NCI-H446 (cell line): ENCODE measurements at places on chromosomes 5 and 9.

DNA sequence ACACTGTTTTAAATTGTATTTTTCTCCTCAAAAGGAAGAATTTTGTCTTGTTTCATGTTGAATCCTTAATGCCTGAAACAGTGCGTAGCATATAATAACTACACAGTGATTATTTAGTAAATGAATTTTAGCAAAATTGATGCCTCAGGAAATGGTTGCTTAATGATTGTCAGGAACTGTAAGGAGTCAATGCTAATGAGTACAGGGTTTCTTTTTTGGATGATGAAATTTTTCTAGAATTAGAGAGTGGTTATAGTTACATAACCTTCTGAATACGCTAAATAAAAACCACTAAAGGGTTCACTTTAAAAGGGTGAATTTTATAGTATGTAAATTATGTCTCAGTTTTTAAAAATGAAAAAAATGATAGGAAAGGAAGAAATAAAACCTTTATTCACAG is 14.9 kb downstream of the FAM151B start:
- no peak for DNase-seq

- no peak for DNase-seq
Observed at GRCh38 chr5:61177716-61178115, 15.4 kb upstream of the SMIM15 start.

GRCh38 chr5:100777680-100778300 is 125.3 kb downstream of the ST8SIA4 start:
- DNase-seq, result no peak

GRCh38 chr9:123201083-123201482 is 67.3 kb downstream of the STRBP start:
- no peak for DNase-seq

DNA sequence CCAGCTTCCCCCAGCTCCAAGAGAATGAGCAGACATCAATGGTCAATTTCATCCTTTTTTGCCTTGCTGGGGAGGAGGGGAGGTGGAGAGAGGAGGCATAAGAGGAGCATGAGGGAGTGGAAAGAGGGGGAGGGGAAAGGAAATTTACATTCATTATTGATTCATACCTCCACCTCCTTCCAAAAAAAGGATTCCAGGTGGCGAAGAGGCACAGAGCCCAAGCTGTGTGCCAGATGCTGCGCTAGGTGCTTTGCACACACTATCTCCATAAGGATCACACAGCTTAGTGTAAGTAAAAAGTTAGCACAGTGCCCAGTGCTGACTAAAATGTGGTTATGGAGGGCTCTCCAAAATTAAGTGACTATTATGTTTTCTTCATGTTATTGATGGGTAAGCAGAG is 11.0 kb downstream of the ASTN2 start:
- DNase-seq, result no peak

DNA sequence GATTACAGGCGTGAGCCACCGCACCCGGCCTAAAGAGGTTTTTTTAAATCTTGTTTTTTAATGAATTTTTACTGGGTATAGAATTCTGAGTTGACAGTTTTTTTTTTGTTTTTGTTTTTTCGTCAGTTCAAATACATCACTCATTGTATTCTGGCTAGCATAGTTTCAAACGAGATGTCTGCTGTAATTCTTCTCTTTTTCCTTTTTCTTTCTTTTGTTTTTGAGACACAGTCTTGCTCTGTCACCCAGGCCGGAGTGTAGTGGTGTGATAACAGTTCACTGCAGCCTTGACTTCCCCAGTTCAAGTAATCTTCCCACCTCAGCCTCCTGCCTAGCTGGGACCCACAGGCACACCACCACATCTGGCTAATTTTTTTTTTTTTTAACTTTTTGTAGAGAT is 2.2 kb upstream of the PRRT1B start:
- DNase-seq, result no peak

- DNase-seq, result no peak
Observed at GRCh38 chr9:115849679-115850412, 303.7 kb upstream of the PAPPA start.

GRCh38 chr5:166713295-166713694 is 1578.2 kb upstream of the WWC1 start:
- DNase-seq, result no peak

DNA sequence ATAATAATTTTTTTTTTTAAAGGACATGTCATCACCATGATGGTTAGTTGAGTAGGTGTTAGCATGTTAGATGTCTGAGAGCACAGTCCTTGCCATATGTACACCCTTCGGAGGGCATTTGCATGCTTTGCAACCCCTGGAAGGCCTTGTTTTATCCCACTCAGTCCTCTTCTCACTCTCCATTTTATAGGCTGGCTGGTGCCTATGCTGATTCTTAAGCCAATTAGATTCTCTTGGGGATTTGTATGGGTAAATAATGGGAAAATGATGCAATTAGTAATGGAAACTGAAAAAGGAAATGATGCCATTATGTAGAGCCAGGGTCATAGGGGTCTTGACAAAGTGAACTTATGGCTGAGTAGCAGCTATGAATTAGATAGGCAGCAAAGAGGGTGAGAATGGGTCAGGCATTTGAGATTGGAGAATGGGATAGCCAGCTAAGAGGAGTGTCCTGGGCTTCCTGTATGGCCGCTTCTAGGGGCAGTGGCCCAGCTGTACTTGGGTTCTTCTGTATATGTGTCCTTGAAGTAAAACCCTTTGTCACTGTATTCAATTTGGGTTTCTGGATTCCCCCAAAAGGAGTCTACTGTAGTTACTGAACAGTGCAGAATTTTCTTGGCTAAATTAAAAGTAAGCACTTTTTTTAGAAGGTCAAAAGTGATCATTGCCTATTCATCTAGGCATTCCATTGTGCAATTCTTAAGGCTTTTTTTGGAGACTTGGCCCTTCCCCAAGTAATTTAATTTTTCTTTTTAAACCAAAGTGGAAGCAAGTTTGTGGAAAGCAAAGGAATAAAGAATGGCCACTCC is 31.6 kb downstream of the LRRTM2 start:
- no peak for DNase-seq

GRCh38 chr9:20376731-20377375 is 245.4 kb downstream of the MLLT3 start:
- DNase-seq, result no peak

DNA sequence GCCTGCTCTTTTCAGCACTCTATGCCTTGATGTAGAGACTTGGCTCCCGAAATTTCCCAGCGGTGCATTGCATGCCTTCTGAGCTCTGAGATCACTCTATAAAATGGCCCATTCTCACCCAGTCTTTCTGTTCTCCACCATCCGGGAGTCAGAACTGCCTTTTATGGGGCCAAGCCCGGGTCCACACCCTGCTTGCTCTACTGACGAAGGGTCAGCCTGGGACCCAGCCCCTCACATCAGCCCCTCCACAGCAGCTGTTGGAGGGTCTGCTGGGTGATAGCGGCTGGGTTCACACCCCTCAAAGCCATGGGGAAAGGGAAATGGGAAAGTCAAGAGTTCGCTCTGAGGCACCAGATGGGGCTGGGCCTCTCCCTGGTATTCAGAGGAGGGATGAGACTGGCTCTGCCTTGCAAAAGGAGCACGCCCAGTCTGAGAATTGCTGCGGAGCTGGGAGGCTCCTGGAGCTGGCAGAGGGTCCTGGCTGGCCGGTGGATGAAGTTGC is 66.0 kb upstream of the ORM1 start:
- DNase-seq, result no peak

GRCh38 chr5:52262844-52263243 is 524.9 kb upstream of the ITGA1 start:
- no peak for DNase-seq

DNA sequence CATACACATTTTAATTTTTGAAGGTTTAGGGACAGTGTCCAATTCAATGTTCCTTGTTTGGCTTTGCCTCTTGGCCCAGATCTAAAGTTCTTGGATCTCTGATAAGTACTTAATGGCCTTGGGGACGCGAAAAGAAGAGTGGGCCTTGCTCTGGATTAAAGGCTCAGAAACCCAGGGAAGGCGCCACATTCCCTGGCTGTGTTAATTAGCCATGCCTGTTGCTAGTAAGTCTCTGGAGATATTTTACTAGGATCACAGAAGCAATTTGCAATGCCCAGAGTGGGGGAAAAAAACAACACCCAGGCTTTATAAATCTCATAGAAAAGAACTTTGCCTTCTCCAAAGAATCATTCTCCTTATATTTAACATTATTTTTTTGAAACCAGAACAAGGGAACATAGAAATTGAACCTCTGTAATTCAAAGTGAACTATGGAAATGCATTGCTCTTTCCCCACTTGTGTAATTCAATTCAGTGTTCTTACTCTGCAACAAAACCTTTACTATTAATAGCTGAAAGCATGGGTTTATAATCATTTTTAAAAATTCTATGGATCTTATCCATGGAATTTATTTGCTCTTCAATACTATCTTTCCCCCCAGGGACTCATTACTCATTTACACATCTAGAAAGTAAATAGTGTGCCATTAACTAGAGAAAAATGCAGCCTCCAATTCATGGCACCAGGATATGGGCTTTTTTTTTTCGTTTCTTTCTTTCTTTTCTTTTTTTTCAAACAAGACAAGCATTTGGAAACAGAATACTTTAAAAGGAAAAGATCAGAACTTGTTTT is 172.2 kb upstream of the ANKRD55 start:
- DNase-seq, result peak; percentile 17

DNA sequence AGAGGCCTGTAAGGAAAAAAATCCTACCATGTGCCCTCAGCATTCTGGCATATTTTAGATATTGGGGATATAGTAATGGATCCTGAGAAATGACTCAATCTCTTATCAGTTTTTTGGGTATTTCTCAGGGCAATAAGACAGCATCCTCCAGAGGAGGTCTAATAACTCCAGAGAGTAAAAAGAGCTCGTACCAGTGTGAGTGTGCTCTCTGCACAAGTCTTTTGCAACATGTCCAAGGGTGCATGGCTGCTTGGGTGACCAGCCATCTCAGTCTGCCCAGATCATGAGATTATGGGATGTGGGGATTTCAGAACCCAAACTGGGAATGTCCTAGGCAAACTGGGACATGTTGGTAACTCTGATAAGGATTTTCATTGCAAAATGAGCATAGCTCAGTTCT is 15.3 kb downstream of the ASPN start:
- no peak for DNase-seq

DNA sequence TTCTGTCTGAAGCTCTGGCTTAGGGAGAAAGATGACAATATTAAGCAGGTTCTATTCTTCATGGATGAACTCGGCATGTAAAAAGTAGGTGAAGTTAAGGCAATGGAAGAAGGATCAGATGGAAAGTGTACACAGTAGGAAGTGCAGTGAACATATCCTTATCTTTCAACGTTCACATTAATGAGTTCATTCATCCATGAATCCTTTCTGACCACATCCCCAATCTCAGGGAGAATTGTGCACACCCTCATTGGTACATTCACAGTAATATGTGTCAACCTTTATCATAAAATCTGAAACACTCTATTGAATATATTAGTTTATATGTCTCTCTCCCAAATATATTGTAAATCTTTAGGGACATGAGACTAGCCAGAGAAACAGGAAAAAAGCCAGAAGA is 5.5 kb downstream of the GIN1 start:
- no peak for DNase-seq

DNA sequence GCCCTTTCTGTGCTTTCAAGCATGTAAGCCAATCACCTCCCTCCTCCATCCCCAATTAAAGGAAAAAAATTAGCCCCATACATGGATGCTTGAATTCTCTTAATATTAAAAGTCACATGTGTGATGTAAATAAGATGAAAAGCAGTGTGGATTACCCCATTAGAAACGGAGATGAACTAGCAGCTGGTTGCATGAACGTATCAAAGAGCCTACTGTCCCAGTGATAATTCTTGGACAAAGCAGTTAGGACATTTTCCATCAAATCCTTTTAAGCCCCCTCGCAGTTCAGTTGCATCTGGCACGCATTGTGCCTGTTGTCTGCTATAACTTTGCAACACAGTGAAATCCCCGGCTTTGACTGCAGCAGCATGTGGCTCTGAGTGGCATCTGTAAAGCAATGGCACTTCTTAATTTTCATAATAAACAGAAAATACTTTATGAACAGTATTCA is 285.6 kb downstream of the FBXL7 start:
- no peak for DNase-seq

DNA sequence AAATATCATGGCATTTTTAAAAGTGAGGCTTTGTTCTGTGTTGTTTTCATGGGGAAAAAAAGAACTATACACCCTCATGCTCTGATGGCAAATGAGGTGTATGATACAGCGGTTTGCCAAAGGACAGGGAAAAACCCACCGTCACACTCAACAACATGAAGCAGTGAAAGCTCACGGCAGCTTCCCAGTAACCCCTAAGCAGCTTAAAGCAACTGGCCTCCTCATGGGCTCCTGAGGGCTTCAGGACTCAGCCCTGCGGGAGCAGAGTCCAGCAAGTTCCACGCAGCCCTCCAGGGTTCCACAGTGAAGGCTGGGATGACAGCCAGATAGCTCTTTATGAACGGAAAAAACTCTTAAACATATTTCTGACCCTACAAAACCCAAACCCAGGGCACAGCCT is 12.9 kb downstream of the BARHL1 start:
- DNase-seq, result no peak

- no peak for DNase-seq
Observed at GRCh38 chr5:59795141-59795540, 98.4 kb downstream of the PDE4D start.

GRCh38 chr9:92480291-92480771 is 2.0 kb downstream of the ASPN start:
- DNase-seq, result no peak

GRCh38 chr5:111447822-111448221 is 64.5 kb downstream of the STARD4 start:
- no peak for DNase-seq

DNA sequence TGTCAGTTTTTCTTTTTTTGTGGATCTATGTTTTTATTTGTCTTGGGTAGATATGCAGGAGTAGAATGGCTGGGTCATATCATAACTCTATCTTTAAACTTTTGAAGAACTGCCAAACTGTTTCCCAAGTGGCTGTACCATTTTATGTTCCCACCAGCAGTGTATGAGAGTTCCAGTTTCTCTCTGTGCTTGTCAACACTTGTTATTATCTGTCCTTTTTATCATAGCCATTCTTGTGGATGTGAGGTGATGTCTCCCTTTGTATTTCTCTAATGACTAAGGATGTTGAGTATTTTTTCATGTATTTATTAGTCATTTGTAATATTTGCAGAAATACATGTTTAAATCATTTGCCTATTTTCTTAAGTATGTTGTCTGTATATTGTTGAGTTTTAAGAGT is 17.4 kb upstream of the FAT2 start:
- DNase-seq, result no peak

DNA sequence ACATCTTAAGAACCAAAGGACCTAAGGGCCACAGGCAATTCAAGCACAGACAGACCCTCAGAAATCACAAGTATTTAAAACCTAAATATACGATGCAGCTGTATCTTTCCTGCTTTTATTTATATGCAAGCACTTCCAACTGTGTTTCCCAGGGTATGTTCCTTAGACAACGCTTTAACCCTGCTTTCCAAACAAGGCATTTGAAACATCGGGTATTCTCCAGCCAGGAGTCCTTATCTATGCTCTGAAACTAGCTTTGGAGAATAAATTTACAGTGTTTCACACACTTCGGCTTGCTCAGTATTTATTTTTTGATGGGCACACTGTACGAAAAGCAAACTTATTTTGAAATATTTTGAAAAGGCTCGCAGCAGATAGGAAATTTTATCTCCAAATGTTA is 13.5 kb downstream of the NR6A1 start:
- DNase-seq, result no peak

GRCh38 chr5:68273717-68274409 is 58.3 kb downstream of the PIK3R1 start:
- no peak for DNase-seq
